Left ventricle myocardium superior (tissue), 1 donor: ENCODE measurements at places on chromosomes 11 and 22. TPM values are rescaled to one million over a fixed set of nuclear protein-coding genes. Genes with fewer than 3 reads are reported as not detected.

FANCF gene
- 5.3 TPM for total RNA-seq

COMT gene
- total RNA-seq: 83.4 TPM

FAM180B gene
- not detected for total RNA-seq

ADAMTS8 gene
- 0.42 TPM for total RNA-seq

- no peak for DNase-seq
These were observed 5.3 kb downstream of the TYR start for GRCh38 chr11:89182773-89183518.

GRCh38 chr11:61526229-61526628 lies 17.7 kb downstream of the LRRC10B start:
- no peak for DNase-seq

GRCh38 chr22:42939451-42939881 lies 75.5 kb downstream of the PACSIN2 start:
- no peak for DNase-seq

- DNase-seq: no peak
These were observed 328.1 kb downstream of the BRD1 start for GRCh38 chr22:49499433-49500075.

- no peak for DNase-seq
These were observed 47.7 kb upstream of the EMID1 start for GRCh38 chr22:29157759-29158535.

GRCh38 chr11:129012880-129013279 lies 70.2 kb upstream of the TP53AIP1 start:
- DNase-seq: no peak

DNA sequence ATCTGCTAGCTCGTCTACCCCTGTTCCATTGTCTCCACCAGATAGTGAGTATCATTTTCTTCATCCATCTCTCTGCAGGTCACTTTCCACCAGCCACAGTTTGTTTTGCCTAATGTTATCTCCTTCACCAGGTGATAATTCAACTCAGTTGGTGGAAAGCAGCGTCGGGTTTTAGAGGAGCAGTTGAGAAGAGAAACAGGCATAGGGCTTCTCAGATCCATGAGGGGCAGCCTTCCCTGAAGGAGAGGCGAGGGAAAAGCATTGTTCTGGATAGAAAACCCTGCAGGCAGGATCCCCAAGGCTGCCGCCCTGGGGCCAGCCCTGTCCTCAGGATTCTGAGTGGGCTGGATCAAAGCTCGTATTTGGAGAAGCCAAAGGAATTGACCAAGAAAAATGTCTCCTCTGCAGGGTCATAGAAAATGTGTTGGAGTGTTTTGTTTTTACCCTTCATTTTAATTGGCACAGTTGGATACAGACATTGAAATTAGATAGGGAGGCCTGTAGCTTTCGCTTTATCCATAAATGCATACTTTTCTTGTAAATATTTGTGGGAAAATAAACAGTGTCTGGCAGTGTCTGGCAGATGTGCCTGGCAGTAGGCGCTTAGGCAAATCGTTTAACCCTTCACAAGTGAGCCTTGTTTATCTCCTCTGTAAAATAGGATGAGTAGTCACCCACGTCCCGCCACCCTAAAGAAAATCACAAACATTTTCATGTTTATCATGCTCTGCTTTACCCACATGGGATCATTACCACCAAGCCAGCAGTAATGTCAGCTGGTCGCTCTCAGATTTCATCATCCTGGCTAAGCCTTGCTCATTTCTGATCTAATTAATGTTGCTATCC lies 73.4 kb upstream of the TTC12 start:
- DNase-seq: no peak

- DNase-seq: no peak
These were observed 131.1 kb upstream of the FIBIN start for GRCh38 chr11:26862801-26863200.

DNA sequence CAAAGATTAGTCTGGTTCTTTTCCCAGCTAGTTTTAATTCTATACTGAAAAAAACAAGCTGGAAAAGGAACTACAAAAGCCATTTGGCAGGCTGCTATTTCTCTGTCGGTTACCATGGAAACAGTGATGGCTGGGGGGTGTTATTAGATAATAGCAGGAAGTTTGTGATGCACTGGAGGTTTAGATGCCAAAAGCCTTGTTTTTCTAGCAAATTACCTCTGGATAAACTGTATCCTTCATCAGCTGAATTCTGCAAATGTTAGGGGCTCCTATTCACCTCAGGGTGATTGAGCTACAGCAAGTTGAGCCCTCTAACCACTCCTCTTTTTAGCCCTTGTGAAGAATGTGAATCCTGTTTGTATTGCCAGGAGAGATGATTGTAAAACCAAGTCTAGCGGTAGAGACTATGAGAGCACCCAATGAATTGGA lies 25.2 kb downstream of the ALKBH3 start:
- no peak for DNase-seq
